ENCODE measurements at places on chromosomes 7 and 10.

- no peak for DNase-seq
Observed at GRCh38 chr7:143413123-143413522, 4.5 kb upstream of the EPHA1 start.

GRCh38 chr7:46007990-46008643 lies 87.0 kb upstream of the IGFBP3 start:
- no peak for DNase-seq

DNA sequence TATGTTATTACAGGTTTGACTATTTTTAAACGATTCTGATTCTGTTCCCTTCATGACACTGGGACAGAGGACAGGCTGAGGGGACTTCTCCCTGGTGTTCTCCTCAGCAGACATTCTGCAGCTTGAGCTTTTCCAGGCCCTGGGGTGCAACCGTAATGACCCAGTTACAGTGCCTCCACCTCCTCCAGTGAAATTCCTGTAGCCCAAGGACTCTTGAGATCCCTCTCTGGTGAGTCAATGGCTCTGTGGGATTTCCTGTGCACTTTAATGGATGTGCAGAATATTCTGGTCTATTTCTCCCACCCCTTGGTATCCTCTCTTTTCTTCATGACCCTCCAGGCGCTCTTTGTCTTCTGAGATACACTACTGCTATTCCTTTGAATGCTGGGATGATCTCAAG lies 319.3 kb downstream of the INHBA start:
- peak; percentile 17 for DNase-seq

- peak; percentile 53 for DNase-seq
Observed at GRCh38 chr10:125152450-125153368, 7.7 kb downstream of the CTBP2 start.

DNA sequence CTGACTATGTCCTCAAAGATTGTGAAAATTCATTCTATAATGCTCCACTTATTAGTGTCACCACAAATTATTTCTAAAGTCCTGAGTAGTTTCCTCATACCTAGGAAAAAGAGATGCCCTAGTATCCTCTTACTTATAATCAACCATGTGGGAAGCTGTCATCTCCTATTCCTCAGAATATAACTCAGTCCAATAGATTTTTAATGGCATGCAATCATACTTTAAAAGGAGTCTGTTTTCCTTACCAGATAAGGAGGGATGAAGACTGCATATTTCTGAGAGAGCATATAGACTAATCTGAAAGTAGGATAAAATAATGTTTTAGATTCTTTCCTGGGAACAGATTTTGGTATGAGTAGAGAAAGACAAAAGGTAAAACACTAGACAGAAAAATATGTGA lies 727.7 kb upstream of the GRM3 start:
- no peak for DNase-seq

DNA sequence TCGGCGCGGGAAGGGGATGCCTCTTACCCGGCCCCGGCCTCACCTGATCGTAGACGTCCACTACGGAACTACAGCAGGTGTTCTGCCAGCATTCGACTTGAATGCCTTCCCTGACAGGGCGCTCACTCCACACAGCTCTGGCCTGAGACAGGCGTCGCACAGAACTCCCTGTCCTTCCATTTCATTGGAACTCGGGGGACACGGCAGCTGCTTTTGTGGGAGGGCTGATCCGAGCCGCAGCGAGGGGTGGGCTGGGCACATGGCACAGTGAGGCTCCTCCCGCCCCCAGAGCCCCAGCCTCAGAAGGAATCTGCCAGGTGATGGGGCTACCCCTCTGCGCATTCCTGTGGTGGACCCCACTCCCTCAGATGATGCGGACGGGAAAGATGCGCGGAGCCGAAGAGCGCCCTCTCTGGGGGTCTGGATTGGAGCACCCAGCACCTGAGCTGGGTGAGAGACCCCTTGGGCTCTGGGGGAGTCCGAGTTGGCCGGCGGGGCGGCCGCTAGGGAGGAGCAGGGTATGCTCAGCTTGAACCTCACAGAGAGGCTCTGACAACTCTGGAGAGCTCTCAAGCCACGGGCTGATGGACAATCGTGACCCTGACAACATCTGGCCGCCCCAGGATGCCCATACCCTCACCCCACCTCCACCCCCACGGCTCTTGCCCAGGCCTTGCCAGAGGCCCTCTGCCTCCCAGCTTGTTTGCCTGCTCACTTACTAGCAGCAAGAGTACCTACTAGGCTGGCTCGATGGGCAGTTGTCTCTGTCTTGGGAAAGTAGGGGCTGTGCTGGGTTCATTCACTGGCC lies 36.6 kb downstream of the RASGEF1A start:
- DNase-seq = no peak

DNA sequence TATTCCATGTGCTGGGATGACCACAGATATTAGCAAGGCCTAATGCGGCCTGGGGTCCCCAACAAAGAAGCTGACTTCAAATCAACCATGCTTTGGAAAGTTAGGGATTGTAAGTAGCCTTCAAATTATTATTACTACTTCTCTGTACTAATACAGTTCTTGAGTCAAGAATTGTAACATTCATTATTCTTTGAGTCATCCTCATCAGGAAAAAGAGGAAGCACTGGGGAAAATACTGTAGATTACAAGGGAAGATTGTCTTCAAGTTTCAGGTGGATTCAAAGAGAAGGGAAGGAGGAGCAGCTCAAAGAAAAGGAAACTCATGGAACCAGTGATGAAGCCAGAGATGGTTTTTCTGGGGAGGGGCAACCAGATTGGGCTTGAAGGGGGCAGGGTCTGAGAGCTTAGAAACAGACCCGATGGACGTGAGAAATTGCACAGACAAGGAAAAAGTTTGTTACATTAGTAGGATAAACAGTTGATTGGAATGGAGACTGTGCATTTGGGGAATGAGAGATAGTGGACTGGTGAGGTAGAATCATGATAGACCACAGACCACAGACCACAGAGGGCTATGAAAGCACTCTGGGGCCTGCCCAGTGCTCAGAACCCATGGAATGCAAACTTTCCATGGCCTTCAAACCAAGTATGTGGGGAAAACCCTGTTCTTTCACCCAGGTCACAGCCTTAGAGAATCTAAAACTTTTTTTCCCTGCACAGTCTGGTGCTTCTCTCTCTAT lies 209.9 kb downstream of the ZNF365 start:
- DNase-seq = no peak

DNA sequence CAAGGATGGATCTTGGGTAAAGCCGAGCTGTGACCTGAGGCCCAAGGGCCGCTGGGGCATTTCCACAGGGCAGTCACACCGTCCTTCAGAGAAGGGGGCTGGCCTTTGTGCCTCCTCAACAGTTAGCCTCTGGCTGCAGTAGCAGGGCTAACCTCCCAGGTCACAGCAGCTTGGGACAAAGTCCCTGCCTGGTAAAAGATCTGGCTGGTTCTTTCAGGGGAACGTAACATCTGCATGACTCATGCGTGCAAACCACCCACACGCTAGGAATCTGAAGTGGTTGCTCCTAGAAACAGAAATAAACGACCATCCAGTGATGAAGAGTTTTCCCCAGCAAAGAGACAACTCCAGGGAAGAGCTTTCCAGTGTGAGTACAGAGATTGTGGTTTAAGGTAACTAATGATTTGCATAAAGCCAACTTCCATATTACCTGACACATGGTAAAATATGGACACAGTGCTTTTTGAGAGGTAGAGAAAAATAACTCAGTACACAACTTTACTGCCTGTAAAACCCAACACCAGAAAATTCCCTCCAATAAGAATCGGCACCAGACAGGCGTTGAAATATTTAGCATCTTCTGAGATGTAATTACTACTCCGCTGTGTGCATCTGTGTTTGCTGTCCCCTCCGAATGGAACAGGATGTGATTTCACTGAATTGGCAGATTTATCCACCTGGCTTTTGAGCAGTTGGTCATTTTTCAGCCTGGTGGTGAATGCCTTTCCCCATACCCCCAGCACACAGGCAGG lies 84.9 kb upstream of the ADRB1 start:
- peak; percentile 46 for DNase-seq

DNA sequence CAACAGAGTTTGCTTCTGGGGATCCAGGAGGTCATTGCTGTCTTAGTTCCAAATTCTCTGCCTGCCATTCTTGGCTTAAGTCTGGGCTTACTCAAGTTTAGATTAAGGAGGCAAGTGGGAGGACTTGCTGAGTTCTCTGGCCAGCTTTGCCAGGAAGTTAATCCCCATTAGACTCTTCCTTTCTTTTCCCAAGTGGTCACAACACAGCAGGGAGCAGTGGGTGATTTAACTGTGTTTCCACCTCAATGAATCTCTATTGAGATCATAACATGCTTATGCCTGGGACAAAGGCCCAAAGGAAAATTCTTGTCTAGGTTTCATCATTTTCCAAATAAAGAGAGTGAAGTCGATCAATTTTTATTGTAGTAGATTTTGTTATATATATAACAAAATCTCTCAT lies 1159.6 kb downstream of the SORCS3 start:
- DNase-seq = no peak

- DNase-seq = no peak
Observed at GRCh38 chr7:31049005-31049765, 2.9 kb upstream of the ADCYAP1R1 start.

GRCh38 chr10:92530421-92530820 lies 43.5 kb downstream of the IDE start:
- no peak for DNase-seq

GRCh38 chr7:81944058-81944457 lies 174.2 kb upstream of the HGF start:
- DNase-seq = no peak
